G401 (cell line): ENCODE measurements at places on chromosomes 12 and 14.

GRCh38 chr14:61525293-61526011, 169.9 kb upstream of the HIF1A start:
- no peak for DNase-seq

DNA sequence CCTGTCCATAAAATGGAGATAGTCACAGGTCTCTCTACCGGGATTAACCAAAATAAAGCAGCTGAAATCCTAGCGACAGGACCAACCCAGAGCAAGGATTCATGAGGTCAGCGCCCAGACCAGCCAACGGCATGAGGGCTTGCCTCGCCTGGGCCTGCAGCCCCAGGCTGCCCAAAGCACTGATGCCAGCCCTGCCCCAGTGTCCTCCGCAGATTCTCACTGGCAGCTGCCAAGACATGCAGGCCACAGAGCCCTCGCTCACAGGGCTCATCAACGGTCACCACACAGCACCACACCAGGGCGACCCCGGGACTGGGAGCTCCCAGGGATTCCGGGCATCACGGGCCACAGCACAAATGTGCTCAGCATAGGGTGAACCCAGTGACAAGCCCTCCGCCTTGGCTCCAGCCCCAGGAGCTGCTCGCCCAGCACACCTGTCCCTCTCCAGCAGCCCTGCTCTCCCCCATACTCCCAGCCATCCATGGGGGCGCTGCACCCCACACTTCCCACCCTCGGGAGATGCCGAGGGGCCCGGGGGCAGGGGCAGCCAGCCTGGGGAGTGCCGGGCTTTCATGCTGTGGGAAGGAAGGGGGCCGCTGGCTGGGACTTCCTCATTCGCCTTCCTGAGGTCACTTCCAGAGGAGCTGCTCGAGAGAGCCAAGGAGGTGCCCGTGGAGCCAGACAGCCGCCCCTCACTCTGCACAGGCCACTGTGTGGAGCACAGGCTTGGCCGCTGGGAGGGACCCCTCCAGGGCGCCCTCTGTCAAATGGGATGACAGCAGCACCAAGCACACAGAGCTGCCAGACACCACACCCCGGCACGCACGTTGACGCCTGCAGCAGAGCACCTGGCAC, 14.1 kb downstream of the RAB35 start:
- peak; percentile 51 for DNase-seq

GRCh38 chr12:127811988-127812387, 455.0 kb upstream of the TMEM132C start:
- no peak for DNase-seq

GRCh38 chr14:49880267-49881064, 12.4 kb upstream of the ARF6 start:
- DNase-seq: peak; percentile 58

GRCh38 chr12:7143564-7143963, 13.4 kb downstream of the CLSTN3 start:
- no peak for DNase-seq

- DNase-seq: peak; percentile 96
Observed at GRCh38 chr14:77098529-77099353, 683 bp downstream of the CIPC start.

GRCh38 chr12:28552251-28552970, 362.2 kb downstream of the CCDC91 start:
- DNase-seq: no peak

- DNase-seq: peak; percentile 9
Observed at GRCh38 chr14:93683226-93683625, 105.1 kb downstream of the PRIMA1 start.

DNA sequence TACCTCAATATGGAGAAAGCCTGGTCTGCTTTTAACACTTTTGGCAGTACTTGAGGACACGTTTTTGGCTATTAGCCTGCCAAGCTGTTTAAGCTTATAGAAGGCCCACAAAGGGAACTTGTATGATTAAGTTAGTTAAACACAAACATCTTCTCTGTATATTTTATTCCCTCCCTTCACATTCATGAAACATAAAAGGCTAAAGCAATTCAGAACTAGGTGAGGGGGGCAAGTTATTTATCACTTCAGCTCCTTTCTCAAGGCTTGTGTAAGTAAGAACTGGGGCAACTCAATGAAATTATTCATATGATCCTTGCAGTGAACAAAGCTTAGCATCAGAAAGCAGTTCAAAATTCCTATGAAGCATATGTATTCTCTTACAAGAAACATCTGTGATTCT, 7.5 kb downstream of the PRICKLE1 start:
- DNase-seq: peak; percentile 24

- no peak for DNase-seq
Observed at GRCh38 chr12:115232455-115233156, 548.6 kb upstream of the TBX3 start.

DNA sequence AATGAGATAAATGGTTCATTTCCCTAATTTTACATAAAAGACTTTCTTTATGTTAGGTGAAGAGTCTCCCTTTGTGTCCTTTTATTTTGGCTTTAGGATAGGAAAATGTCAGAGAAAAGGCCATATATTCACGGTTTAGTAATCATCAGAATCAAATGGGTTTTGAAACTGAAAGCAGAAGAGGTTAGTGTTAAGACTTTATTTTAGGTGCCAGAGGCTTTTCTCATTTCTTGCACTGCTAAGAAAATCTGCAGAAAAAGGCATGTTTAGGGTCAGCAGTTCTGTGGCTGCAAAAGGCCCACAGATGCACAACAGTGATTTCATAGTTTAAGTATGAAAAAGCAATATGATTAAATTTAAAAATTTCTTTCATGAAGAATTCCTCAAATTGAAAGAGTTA, 80.4 kb upstream of the SINHCAF start:
- DNase-seq: no peak

- peak; percentile 97 for DNase-seq
Observed at GRCh38 chr12:645563-646071, 17.6 kb downstream of the NINJ2 start.

GRCh38 chr12:106109168-106109910, 29.4 kb downstream of the NUAK1 start:
- DNase-seq: no peak

GRCh38 chr12:60197589-60197988, 601.8 kb downstream of the SLC16A7 start:
- DNase-seq: no peak

DNA sequence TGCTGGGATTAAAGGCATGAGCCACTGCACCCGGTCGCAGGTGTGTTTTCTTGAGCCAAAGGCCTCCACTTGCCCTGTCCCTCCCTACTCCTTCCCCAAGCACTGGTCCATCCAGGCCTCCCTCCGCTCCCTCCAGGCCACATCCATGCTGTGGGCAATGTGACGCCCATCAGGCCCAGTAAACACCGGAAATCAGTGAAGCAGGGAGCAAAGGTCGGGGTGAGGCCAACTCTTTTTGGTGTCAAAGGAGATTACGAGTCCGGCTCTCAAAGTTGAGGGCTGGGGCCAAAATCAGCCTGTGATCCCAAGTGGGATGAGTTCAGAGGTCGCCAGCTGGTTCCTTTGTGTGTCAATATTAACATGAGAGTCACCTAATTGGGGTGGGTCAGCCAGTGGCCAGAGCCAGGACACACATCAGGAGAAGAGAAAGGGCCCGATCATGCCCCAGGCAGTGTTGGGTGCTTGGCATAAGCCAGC, 195.7 kb downstream of the RBM19 start:
- DNase-seq: no peak

DNA sequence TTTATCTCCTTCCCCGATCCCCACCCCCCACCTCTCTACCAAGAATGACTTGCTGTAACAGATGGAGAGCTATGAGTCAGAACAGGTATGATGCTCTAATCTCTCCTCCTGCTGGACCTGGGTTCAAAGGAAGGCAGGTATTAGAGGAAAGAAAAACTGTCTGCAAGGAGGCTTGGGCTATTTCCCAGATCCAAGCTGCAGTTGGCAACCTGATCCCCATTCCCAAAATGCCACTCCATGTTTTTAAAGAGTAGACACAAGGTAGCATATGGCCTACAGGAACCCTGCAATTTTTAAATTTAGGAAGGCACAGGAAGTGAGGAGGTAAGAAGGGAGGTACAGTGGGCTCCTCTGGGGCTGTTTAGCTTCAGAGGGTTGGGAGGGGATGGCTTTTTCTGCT, 33.0 kb downstream of the SRRM4 start:
- peak; percentile 97 for DNase-seq

DNA sequence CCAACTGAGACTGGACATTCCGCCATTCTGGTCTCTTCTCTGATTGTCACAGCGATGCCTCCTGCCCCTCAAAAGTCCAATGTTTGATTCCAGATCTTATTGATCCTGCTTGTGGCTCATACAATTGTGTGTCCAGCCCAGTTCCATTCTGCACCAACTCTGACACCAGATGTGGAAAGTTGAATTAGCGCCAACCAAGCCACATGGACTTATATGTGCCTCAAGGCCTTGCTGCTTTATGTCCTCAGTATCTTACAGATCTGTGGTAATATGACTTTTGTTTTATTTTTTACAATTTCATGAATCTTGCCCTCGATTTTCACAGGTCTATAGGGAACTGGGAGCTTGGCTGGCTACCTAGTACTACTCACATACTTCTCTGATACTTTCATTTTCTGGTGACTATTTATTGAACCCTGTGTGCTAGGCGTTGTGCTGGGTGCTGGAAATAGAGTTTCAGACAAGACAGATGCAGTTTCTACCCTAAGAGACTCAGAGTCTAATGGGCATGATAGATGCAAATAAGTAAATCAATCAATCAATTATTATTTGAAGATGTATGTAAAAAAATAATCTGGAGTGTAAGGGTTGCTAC, 472.0 kb downstream of the TMTC2 start:
- DNase-seq: no peak

DNA sequence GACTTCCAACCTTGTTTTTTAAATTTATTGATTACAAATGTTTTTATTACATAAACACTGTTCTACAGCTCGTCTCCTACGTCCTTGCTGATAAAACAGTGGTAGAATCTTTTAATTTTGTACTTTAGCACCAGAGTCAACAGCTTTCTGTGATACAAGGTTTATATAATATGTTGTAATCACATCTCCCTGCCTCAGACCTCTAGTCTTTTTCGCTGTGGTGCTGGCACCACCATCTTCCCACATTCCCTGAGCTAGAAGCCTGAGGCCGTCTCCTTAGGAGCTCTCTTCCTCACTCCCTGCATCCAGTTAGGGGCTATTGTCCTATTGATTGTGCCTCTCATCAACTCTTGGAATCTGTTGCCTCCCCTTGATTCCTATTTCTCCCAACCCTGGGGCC, 17.1 kb downstream of the MTHFD1 start:
- no peak for DNase-seq

- DNase-seq: peak; percentile 26
Observed at GRCh38 chr14:90397425-90398314, 841 bp downstream of the CALM1 start.

- DNase-seq: no peak
Observed at GRCh38 chr12:52650520-52651081, 1.4 kb downstream of the KRT2 start.

DNA sequence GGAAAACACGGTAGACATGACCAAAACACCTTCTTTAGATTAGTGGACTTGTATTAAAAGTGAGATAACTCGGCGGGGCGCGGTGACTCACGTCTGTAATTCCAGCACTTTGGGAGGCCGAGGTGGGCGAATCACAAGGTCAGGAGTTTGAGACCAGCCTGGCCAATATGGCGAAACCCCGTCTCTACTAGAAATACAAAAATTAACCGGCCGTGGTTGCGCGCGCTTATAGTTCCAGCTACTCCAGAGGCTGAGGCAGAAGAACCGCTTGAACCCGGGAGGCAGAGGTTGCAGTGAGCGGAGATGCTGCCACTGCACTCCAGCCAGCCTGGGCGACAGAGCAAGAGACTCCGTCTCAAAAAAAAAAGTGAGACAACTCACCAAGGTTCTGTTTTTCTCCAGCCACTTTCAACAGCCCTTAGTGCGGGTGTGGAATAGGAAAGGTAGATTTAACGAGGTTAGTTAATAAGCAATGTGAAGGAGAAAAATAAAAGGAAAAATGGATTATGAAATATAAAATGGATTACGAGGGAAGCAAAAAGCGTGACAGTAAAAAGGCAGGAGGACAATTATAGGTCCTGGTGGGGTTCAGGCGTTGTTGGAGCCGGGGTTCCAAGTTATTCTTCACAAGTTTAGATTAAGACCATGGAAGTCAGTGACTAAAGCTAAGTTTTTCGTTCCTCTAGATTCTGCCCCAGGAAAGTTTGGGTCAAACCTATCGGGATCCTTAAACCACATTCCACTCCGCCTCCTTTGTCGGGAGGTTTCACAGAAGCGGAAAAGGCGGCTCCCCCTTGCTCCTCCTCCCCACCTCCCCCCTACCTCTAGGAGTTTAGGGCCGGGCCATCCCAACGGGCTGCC, 534 bp downstream of the PPP2R3C start:
- DNase-seq: no peak

DNA sequence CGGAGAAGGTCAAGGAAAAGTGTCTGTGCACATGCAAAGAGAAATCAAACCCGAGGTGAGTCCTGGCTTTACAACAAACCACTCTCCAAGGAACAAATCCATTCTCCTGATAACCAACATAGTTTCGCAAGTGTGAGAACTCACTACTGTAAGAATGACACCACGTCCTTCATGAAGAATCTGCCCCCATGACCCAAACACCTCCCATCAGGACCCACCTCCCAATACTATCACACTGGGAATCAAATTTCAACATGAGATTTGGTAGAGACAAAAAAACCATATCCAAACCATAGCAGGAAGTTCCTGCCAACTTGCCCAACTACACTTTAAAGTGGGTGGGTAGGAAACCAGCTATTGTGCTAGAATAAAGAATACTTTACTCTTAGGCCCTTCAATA, 2.4 kb upstream of the ERC1 start:
- DNase-seq: no peak

GRCh38 chr12:76690921-76691700, 72.8 kb upstream of the ZDHHC17 start:
- no peak for DNase-seq

GRCh38 chr12:58583529-58583928, 336.8 kb downstream of the LRIG3 start:
- DNase-seq: no peak

DNA sequence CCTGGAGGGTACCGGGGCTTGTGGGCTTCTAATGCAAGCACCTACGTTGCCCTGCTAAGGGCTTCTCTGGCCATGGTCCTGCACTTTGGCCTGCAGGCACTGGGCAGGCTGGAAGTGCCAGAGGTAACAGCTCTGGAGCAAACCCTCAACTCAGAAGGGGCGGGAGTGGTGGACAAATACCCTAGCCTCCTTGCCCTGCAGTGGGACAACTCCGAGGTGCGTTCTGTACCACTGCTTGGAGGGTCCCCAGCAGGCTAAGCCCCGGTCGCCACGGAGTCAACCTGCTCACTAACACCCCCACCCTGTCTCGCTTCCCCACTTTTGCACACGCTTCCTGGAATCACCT, 20.4 kb upstream of the BEGAIN start:
- no peak for DNase-seq

GRCh38 chr14:61178226-61179060, 102.7 kb downstream of the TMEM30B start:
- no peak for DNase-seq

- DNase-seq: no peak
Observed at GRCh38 chr14:70006699-70007098, 127.5 kb downstream of the SMOC1 start.
